ENCODE measurements at places on chromosomes 6 and 20.
A peak's percentile ranks its signal among the peaks of the same experiment; 100 is the strongest.

- DNase-seq: peak; percentile 44
Measured at GRCh38 chr6:158816803-158817727, 2.1 kb downstream of the EZR start.

DNA sequence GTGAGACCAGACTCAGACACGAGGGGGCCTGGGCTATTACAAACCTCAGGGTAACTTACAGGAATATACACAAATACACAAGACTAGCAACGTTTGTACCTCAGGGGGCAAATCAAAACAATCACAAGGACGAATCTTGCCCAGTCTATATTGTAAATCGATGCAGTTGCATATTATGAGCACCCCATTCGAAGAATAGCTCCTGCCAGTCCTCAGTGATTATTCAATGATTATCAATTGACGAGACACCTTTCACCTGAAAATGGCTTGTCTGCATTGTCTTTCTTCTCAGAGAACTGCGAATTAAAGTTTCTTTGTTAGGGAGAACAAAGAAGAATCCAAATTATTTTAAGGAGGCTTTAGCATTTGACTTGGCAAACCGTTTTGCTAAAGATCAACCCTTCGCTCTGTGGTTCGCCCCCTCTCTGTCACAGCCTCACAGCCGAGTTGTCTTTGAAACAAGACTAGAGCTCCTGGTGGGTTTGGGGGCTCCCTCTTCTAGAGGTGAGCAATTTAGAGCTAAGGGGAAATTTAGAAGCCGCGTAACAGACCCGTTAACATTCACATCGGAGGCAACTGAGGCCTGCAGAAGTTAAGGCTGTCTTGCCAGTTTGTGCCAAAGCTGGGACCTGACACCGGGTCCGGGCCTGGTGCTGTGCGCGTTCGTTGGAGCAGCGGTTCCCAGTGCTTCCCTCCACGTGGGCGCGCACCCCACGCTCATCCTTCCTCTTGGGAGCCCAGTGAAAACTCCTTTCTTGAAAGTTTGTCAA, 24.9 kb upstream of the MAP3K7 start:
- DNase-seq: no peak

DNA sequence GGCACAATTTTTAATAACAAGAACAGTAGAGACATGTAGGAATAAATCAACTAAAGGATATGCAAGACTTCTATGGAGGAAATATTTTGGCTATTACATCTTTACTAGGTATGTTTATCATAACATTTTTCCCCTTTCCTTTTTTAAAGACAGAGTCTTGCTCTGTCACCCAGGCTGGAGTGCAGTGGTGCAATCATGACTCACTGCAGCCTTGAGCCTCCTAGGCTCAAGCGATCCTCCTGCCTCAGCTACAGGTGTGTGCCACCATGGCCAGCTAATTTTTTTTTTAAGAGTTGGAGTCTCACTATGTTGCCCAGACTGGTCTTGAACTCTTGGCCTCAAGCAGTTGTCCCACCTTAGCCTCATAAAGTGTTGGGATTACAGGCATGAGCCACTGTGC, 37.0 kb downstream of the AKAP7 start:
- DNase-seq: no peak

GRCh38 chr20:11205769-11206362, 532.1 kb upstream of the JAG1 start:
- DNase-seq: no peak

GRCh38 chr6:52649536-52650160, 21.3 kb upstream of the TMEM14A start:
- DNase-seq: no peak

DNA sequence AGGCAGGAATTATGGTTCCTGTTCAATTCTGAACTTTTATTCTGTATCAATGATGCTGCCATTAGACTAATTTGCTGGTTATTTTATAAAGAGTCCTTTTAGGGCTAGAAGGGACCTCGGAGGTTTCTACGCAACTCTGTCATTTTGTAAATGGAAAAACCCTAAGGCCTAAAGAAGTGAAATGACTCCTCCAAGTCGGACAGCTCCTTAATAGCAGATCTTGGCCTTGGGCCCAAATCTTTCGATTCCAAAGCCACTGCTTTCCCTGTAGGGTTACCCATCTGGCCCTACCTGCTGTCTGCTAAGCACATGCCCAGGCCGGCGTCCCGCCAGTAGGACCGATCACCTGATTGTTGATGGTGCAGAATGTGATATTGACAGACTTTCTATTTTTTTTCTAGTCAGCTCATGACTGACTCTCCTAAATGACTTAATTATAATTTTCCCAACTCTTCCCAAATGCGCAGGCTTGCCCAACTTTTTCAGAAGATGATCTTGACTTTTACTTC, 40.2 kb downstream of the PLEKHG1 start:
- no peak for DNase-seq

DNA sequence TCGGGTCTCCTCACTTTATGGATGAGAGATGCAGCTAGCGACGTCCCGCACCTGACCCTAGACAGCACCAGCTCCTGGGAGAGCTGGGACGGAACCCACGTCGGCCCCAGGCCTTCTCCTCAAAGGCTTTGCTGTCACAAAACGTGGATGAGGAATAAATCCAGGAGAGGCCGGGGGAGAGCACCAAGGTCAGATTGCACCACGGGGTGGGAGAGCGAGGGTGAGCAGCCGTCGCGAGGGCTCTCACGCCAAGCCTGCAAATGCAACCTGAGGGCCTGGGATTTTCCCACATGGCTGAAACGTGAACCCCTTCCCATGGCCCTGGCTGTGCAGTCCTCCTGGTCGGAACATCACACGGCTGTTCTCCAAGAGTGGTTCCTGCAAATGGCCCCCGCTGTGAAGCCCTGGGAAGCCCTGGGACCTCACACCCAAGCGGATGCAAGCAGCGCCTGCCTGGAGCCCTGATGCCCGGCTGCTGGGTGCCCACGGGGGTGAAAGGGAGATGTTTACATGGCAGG, 45.3 kb downstream of the DLL1 start:
- no peak for DNase-seq

- peak; percentile 59 for DNase-seq
Measured at GRCh38 chr6:24522228-24523176, 27.7 kb downstream of the ALDH5A1 start.

DNA sequence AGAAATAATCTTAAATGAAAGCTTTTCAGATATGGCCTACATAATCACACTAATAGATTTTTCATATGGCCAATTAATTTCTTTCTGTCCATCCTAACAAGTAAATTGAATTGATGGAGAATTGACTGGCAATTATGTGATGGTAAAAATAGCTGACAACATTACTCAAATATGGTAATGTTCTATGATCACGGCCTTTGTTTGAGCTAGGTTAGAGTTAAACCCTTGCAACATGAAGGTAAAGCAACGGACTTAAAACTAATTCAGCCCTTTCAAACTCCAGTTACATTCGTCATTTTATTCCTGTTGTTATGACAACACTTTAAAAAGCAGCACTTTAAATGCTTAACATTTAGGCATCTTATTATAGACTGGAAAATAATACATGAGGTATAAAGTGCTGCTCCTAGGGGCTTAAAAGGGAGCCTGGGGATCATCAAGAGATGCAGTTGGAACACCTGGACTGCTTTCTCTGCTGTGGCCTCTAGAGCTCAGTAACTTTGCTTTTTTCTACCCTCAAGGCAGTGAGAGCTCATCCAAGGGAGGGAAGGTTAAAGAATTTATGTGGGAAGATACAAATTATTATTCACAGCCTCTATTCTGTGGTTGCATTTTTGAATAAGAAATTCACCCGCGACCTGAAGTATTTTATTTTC, 46.9 kb downstream of the RIPOR2 start:
- no peak for DNase-seq

GRCh38 chr6:74749211-74750147, 456.4 kb downstream of the COL12A1 start:
- DNase-seq: no peak

DNA sequence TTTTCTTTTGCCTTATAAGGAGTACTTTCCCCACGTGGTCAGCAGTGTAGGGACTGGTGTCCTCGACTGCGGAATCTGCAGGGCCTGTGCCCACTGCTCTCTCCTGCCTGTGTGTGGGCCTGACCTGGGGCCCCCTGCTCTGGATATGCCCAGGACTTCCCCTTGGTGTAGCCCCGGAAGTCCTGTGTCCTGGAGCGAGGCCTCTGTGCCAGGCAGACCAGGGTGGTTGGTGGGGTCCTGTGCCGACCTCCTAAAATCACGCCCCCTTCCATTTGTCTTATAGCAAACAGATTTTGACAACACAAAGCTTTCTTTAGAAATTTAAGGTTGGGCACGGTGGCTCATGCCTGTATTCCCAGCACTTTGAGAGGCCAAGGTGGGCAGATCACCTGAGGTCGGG, 64.2 kb downstream of the DLL1 start:
- DNase-seq: no peak

DNA sequence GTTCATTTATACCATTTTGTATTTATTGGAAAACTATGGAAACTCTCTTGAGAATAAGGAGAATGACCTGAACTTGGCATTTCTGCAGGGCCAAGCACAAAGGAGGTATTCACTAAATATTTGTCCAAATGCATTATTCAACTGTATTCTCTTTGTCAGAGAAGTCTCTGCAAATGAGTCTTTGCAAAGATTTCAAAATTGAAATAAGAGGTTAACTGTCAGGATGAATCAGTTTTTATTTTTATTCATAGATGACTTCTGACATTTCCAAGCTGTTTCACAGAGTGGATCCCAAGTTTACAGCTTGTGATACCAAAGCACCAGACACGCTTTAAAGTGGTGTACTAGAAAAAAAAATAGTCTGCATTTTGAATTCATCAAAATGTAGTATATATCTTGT, 131.6 kb downstream of the UTRN start:
- no peak for DNase-seq
